Occipital lobe (tissue), 3 donors: ENCODE measurements at places on chromosomes 4 and X. TPM values are rescaled to one million over a fixed set of nuclear protein-coding genes. Genes with fewer than 3 reads are reported as not detected.

DNA sequence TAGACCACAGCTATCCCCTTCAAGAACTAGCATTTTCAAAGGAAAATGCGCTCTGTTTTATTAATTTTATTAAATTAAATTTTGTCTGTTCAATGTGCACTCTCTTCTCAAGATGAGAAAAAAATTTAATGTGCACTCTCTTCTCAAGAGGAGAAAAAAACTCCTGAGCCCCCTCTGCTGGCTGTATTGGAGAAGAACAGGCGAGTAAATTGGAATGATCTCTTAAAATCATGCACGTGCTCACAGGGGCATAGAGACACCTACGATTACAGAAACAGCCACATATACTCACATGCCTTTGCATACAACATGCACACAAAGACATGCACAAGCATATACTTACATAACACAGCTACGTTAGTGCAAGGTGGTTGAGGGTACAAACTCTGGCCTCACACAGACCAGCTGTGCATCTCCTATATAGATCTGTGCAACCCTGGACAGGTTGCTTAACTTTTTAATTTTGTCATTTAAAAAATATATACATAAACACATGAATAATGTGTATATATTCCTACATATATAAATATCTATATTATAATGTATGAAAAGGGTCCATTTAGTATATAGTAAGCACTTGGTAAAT lies 176.2 kb upstream of the CXorf66 start:
- no peak for DNase-seq

DNA sequence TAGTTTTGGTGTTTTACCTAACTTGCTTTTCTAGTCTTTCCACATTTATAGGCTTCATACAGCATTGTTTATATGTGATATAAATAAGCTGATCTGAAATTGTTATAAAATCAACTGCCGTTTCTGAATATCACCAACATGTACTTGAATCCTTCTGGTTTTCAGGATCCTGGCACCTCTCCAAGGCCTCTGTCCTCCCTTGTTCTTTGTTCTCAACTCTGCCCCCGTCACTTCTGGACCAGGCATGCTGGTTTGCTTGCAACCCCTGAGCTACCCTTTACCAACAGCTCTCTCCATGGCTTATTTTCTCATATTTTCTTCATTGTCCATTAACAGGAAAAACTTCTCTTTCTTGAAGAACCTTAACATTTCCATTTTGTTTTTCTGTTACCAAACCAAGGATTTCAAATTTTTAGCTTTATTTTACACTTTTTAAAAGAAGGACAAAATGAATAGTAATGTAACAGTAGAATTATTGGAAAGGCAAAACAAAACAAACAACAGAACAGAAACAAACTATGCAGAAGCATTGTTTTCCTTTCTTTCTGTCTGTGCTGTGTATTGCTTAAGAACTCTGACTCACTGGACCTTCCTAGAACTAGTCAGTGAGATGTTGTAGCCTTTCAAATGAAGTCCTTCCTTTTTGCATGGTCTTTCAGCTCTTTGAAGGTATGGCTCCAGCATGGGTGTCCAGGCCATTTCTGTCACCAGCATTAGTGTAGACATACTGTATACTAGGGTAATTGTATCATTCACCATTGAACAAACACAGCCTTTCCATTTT lies 44.8 kb downstream of the BANK1 start:
- DNase-seq = no peak

GRCh38 chr4:151583157-151583914 lies 174.4 kb downstream of the FHIP1A start:
- no peak for DNase-seq

- no peak for DNase-seq
Observed at GRCh38 chr4:57080781-57081650, 29.2 kb downstream of the IGFBP7 start.

DNA sequence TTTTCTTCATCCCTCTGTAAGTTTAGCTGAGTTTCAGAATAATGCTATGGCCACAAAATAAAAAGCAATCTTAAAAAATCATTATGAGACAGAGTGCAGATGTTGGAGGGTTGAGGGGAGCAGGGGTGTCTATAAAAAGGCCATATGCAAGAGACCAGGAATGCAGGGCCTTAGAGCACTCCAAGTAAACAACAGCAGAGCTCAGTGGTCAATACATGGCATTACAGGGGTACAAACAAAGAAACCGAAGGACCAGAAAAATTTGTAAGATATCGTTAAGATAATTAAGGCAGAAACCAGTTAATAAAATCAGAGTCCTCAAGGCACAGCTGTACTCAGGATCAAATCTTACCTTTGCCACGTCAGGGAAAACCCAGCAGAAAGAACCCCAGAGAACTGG lies 28.4 kb upstream of the NDST3 start:
- DNase-seq = no peak

DNA sequence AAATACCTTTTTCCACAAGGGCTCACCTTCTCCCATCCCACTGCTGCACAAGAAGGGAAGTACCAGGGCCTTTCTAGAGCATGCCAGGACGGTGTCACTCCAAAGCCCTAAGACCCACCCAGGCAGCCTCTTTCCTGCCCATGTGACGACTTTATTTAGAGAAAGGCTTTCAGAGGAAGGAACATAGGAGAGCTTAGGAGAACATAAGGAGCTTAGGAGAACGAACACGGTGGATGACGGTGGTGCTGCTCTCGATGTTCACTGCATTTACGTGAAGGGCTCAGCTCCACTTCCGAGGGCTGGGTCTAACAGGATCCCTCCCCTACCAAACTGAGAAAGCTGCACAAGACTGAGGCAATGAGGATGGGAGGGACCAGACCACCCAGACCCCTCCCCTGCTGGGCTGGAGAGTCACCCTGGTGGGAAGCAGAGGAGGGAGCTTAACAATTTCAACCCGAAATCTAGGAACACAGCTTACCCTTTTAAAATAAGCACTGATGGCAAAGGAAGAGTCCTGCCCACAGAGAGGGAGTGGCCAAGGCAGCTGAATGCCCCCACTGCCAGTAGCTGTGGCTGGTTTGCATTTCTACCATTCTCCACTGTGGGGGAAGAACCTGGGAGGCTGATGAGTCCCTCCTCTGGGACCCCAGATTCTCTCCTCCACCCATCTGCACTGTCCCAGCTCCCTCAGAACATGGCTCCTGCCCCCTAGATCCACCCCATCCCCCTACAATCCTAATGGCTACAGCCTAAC lies 29.8 kb downstream of the ZFYVE28 start:
- no peak for DNase-seq

DNA sequence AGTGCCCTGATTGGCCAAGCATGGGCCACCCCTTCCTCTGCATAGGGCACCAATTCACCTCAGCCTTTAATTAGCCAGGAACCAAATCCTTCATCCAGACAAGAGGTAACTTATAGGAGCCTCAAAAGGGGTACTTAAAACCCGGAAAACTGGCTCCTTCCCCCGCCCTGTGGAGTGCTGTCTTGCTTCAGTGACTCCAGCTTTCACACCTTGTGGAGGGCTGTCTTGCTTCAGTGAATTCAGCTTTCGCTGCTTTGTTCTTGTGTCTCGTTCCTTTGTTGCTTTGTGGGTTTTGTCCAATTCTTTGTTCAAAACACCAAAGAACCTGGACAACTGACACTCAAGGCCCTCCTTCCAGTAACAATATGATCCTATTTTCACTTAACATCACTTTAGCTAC lies 82.2 kb upstream of the FRG1 start:
- no peak for DNase-seq

The PTPN13 gene
- 136 TPM for total RNA-seq

The PABPC1L2B gene
- total RNA-seq = not detected

The TRIM2 gene
- 990 TPM for total RNA-seq

The BTK gene
- total RNA-seq = 0.94 TPM
